ENCODE measurements at places on chromosomes 1 and 21.

GRCh38 chr1:227920896-227921295 lies 26.8 kb downstream of the WNT9A start:
- no peak for DNase-seq

GRCh38 chr21:42863504-42863870 lies 15.9 kb downstream of the WDR4 start:
- DNase-seq = no peak

GRCh38 chr1:51378871-51379270 lies 48.5 kb upstream of the TTC39A start:
- DNase-seq = no peak

- no peak for DNase-seq
These were observed 352.5 kb upstream of the KAZN start for GRCh38 chr1:14245954-14246353.

- no peak for DNase-seq
These were observed 977.9 kb downstream of the BRINP3 start for GRCh38 chr1:189499736-189500135.
